RKO (cell line): ENCODE measurements at places on chromosomes 16 and 17.

GRCh38 chr16:87555647-87556046 lies 46.7 kb upstream of the JPH3 start:
- no peak for DNase-seq

GRCh38 chr17:17911001-17911613 lies 61.1 kb downstream of the TOM1L2 start:
- DNase-seq: no peak

DNA sequence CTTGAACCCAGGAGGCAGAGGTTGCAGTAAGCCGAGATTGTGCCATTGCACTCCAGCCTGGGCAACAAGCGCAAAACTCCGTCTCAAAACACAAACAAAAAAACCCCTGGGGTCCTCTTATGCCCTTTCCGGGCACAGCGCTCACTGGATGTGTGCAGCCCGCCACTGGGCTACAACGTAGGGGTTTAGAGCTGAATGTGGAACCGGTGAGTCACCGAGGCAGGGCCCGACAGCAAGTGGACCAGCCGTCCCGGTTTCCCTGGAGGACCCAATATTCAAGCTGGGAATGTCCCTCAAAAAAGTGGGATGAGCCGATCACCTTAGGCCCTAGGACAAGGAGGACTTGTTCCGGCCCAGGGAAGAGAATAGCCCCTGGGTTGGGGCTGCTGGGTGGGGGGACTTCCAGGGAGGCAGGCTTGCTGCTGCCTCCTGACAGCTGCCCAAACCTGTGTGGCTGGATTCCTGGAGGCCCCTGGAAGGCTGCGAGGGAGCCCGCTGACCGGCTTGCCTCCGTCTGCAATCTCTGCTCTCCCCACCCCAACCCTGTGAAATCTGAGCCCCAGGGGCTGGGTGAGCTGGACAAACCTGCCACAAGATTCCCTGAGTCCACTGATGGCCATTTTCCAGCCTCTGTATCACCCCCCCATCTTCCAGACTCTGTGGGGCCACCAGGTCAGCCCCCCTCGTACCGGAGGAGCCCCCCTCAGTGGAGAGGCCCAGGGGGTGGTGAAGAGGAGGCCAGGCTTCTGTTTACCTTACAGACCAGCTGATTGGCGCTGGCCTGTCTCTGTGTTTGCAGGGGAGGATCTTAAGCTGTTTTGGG lies 2.9 kb upstream of the CLDN9 start:
- no peak for DNase-seq

DNA sequence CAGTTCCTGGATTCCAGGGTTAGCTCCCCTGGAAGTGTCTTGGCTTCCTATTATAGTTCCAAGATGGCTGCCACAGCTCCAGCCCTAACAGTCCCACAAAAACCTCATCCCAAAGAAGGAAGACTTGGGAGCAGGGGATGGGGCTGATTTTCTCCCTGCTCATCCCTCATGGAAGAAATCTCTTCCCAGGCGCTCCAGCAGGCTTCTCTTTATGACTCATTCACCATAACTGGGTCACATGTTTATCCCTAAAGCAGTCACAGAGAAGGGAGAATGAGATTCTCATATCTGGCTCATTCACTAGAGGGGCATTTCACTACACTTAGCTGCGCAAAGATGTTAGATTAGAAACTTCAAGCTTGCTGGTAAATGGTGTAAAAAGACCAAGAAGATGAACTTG lies 206.5 kb upstream of the IRX3 start:
- DNase-seq: peak; percentile 3

- no peak for DNase-seq
Observed at GRCh38 chr17:70492368-70492767, 323.0 kb downstream of the KCNJ2 start.

- DNase-seq: no peak
Observed at GRCh38 chr17:38430316-38430715, 2.1 kb downstream of the ARHGAP23 start.

DNA sequence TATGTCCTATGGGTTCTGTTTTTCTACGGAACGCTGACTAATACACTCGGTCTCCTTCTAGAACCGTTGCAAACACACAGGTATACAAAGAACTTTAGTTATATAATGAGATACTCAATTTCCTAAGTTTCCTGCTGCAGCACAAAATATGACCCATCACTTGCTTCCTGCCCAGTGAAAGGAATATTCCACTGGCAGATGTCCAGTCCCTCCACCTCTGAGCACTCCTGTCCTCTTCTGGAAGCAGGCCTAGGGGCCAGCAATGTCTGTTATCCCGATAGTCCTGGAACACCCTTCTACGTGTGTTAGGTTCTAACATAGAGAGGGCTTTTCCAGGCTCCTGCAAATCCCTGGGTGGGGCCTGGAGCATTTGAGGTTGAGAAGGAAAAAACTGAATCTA lies 32.7 kb downstream of the ADAMTS18 start:
- no peak for DNase-seq

DNA sequence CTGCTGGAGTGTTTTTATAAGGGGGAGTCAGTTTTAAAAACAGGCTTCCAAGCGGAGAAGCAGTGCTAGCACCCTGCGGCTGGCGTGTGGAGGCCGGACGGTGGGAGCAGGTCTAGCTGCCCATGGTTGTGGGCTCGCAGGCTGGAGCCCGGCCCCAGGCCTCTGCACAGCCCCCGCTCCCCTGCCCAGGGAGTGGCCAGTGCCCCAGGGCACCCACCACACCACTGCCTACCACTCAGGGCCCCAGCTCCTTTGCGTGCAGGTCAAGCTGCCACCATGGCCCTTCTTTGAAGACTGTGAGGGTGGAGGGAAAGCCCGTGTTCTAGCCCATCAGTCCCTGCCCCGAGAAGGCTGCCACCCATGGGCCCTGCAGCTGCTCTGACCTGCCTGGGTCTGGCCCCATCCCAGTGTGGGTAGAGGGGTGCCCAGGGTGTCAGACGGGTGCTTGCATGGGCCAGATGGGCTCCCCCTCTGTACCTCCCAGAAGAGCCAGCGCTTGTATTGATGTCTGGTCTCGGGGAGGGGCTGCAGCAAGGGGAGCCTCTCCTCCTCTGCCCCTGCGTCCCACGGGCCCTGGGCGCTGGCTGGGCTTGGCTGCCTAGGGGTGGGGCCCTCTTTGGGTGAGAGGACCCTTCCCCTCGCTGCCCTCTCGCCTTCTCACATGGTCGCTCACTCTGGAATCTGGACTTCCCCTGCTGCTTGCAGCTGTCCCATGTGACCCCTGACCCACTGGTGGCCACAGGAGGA lies 1.5 kb upstream of the NUDT16L1 start:
- DNase-seq: no peak

GRCh38 chr17:74846621-74847020 lies 13.1 kb downstream of the GRIN2C start:
- no peak for DNase-seq

- no peak for DNase-seq
Observed at GRCh38 chr17:50816771-50817751, 18.3 kb upstream of the WFIKKN2 start.

DNA sequence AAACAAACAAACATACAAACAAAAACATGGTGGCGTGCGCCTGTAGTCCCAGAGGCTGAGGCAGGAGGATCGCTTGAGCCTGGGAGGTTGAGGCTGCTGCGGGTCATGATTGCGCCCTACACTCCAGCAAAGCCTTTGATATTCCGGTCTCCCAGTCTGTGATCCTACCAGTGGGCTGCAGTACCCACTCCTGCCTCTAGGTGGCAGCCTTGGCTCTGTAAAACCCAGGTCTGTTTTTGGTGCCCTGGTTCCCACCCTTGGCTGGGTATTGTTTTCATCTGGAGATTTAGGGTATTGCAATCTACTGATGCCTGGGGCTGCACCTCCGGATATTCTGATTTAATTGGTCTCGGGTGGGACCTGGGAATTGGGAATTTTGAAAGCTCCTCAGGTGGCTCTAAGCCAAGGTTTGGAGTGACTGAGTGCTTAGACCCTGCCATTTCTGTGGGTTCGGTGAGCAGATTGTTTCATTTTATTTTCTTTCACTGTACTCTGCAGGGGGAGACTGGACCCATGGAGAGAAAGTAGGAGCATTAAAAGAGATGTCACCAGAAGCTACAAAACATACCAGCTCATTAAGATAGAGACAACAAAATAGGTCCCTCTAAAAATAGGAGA lies 40.5 kb downstream of the MYH3 start:
- DNase-seq: peak; percentile 83

GRCh38 chr16:20385844-20386832 lies 18.4 kb downstream of the PDILT start:
- peak; percentile 28 for DNase-seq
